Endothelial cell of umbilical vein (primary cell): ENCODE measurements at places on chromosomes 11 and 22. TPM values are rescaled to one million over a fixed set of nuclear protein-coding genes. Genes with fewer than 3 reads are reported as not detected.

CATSPER1 gene
- 1.0 and 1.3 TPM in 2 replicates for total RNA-seq

UBE2L6 gene
- total RNA-seq: 10.8 and 22.3 TPM in 2 replicates

TIMM10B gene
- total RNA-seq: 29.2 and 31.3 TPM in 2 replicates

DNA sequence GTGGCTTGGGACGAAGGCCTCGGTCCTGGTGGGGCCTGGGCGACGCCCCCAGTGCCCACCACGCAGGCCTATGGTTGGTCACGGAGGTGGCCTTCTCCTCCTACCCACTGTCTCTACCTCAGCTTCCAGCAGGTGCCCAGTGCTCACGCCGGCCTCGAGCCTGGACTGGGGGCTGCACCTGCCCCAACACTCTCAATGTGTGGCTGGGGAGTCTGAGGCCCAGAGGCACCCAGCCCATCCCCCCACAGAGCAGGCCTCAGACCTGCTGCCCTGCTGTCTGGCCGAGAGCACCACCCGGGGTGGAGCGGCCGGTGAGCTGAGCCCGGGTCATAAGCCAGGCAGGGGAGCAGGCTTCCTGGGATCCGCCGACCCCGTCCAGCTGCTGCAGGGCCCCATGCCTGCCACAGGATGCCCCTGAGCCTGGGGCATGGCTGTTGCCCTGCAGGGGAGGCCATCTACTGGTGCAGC, 28.6 kb upstream of the MUC5AC start:
- DNase-seq: no peak

DNA sequence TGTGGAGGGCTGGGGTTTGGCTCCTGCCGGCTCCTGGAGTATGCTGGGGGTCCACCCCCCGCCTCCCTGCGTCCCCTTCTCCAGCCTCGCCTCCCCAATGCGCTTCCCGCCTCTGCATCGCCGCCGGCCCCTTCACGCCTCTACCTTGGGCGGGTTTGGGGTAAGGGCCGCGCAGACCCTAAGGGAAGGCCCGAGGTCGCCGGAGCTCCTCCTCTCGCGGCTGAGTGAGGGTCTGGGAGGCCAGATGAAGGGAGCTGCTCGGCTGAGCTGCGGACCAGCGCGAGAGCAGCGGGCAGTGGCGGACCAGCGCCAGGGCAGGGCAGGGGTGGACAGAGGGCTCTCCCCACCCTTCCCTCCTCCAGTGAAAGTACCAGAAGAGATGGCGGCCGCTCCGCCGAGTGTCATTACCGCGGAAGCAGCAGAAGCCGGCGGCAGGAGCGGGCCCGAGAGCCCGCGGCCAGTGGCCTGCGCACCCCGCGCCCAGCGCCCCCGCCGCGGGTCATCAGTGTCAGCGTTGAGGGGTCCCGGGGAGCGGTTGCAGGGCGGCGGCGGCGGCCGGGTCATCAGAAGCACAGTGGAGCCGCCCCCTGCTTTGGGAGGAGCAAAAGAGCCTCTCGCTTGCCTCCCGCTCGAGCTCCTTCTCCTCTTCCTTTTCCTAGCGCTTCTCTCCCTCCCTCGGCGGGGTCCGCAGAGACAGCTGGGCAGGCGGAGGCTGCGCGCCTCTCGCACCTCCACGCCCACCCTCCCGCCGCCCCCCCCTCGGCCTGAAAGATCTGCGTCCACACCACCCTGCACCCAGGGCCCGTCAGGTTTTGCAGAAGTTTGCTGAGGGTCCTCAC, 255.6 kb upstream of the CADM1 start:
- no peak for DNase-seq

- peak; percentile 77 for DNase-seq
Measured at GRCh38 chr22:25148149-25148691, 51.4 kb upstream of the CRYBB3 start.

- DNase-seq: no peak
Measured at GRCh38 chr11:119382101-119382500, 611 bp upstream of the USP2 start.

DNA sequence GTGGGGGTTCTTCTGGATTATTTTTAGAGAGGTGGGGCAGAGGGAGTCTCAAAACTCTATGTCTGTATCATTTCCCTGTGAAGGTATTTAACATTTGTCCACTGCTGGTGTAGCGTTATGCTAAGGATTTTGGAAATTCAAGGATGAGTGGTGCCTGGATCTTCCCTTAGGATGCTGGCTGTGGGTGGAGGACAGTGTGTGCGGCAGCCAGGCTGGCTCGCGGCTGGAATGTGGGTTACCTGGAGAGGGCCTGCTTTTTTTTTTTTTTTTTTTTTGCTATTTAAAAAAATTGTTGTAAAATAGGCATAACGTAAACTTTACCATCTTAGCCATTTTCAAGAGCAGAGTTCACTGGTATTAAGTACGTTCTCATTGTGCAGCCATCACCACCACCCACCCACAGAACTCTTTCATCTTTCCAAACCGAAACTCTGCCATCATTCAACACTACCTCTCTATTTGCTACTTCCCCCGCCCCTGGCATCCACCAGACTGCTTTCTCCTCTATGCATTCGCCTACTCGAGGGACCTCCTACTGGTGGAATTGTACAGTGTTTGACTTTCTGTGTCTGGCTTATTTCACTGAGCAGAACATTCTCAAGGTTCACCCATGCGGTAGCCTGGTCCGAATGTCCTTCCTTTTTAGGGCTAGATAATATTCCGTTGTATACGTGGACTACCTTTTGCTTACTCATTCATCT, 67.1 kb downstream of the PARVB start:
- DNase-seq: no peak

GRCh38 chr11:42595876-42596275, 715.9 kb upstream of the API5 start:
- no peak for DNase-seq

DNA sequence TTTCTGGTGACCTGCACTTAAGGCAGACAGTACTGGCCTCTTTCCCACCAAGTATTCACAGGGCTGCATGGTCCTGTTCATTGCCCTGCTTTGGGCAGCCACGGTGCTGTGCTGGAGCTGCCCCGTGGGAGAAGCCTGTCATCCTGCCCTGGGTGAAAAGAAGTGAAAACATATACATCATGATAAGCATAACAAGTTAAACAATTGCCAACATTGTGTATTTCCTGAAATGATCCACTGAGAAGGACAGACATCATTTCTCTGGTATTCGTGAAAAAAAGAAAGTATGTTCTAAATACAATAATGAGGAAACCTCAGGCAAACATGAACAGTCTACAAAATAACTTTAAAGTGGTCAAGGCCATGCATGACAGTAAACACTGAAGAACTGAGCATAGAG, 393.1 kb downstream of the TMEM135 start:
- DNase-seq: peak; percentile 69
